Aorta (tissue), 5 donors: ENCODE measurements at places on chromosomes 4 and X. TPM values are rescaled to one million over a fixed set of nuclear protein-coding genes. Genes with fewer than 3 reads are reported as not detected.
A peak's percentile ranks its signal among the peaks of the same experiment; 100 is the strongest.

DNA sequence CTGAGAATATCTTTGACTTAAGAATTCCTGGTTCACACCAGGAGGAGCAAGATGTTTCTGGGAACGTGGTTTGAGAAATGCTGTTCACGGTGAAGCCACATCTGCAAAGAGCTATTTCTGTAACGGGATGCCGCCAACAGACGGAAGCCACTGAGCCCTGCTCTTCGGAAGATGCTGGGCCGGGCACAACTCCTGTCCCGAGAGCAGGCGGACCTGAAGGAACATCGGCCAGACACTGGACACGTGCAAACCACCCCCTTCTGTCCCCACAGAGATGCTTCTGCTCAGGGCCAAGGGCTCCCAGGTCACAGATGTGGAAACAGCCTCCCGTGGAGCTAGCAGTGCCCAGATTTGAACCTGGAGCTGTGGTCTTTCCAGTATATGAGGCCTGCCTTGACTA lies 24.3 kb downstream of the HMX1 start:
- no peaks in the 10 kb centered on the region for H3K4me1 ChIP-seq
- H3K27me3 ChIP-seq: no peaks in the 10 kb centered on the region
- H3K27ac ChIP-seq: no peak overlapping the region
- H3K36me3 ChIP-seq: no peaks in the 10 kb centered on the region
- no peak overlapping the region for H3K4me3 ChIP-seq

DNA sequence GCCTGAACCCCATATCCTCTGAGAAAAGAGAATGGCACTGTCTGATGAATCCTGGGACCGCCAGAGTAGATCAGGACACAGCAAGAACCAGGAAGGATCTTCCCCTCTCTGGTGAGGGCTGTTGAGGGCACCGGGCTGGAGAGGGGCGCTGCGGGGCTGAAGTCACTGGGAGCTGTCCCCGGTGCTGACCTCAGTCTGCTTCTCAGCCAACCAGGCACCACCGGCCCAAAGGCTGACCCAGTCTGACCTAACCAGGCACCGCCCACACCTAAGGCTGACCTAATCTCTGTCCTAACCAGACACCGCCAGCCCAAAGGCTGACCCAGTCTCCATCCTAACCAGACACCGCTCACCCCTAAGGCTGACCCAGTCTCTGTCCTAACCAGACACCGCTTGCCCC lies 82.8 kb downstream of the CPZ start:
- H3K36me3 ChIP-seq: no peaks in the 10 kb centered on the region
- no peaks in the 10 kb centered on the region for H3K4me1 ChIP-seq
- H3K27ac ChIP-seq: no peak overlapping the region
- no peak overlapping the region for H3K4me3 ChIP-seq
- H3K27me3 ChIP-seq: no peaks in the 10 kb centered on the region
- DNase-seq: no peak

- no peaks in the 10 kb centered on the region for H3K36me3 ChIP-seq
- no peak overlapping the region for H3K27ac ChIP-seq
- no peaks in the 10 kb centered on the region for H3K4me1 ChIP-seq
- no peaks in the 10 kb centered on the region for H3K27me3 ChIP-seq
- DNase-seq: peak; percentile 17
Observed at GRCh38 chr4:8761167-8761823, 110.3 kb downstream of the HMX1 start.

DNA sequence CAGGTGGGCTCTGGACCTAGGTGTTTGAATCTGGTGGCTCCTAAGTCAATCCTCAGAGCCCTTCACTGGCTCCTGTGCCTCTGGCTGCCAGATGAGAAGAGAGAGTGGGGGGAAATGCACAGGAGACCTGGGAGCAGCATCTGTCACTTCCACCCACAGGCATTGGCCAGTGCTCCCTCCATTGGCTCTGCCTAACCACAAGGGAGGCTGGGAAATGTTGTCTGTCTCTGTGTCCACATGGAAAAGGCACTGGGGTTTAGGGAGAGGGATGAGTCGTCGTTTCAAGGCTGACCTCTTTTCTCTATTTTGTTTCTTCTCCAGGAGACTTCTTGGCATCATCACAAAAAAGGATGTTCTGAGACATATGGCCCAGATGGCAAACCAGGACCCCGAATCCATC lies 76.4 kb downstream of the CLCN4 start:
- no peak overlapping the region for H3K27ac ChIP-seq
- no peak overlapping the region for H3K4me3 ChIP-seq
- H3K27me3 ChIP-seq: no peaks in the 10 kb centered on the region
- no peaks in the 10 kb centered on the region for H3K4me1 ChIP-seq
- no peak for DNase-seq

- no peak overlapping the region for H3K4me3 ChIP-seq
- H3K27me3 ChIP-seq: no peaks in the 10 kb centered on the region
- H3K36me3 ChIP-seq: no peaks in the 10 kb centered on the region
- no peak for DNase-seq
- no peak overlapping the region for H3K27ac ChIP-seq
- H3K4me1 ChIP-seq: no peaks in the 10 kb centered on the region
Observed at GRCh38 chr4:143882892-143883291, 22.5 kb downstream of the GYPE start.

DNA sequence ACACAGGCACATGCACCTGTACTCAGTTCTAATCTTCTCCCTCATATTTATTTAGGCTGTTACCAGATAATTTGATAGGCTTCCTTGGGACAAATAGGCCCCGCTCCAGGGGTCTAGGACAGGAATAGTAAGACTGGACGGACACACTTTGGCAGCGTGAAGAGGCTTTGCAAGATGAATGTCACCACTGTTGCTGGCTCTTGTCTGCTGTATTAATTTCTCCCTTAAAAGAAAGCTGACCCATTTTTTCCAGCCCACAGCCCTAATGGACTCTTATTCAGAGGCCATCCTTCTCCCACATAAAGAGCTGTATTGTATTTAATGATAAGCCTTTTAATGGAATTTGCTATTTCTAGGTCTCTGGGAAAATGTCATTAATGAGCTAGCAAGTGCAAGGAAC lies 18.0 kb downstream of the FAM184B start:
- no peak overlapping the region for H3K27ac ChIP-seq
- H3K4me1 ChIP-seq: no peaks in the 10 kb centered on the region
- H3K4me3 ChIP-seq: no peak overlapping the region

DNA sequence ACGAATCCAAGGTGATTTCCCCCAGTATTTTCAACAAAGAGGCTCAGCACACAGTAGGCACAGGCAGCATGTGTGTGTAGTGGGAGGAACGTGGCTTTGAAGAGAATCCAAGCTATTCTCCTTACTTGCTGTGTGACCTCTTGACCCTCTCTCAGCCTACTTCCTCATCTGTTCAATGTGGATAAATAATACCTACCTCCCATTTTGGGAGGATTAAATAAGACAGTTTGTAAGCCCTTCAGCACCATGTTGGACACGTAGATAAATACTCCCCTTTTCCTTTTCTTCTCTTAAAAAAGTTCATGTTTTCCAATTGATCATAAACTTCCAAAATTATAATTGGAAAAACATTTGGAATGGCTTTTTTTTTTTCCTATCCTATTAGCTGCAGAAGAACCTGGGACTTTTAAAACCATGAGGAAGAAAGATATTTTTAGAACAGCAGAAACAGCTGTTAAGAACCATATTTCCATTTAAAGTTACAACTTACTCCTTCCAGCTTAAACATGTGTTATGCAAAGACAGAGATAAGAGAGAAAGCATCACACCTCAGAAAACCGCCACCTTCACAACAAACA lies 56.1 kb upstream of the TMEM131L start:
- no peaks in the 10 kb centered on the region for H3K27me3 ChIP-seq
- H3K4me3 ChIP-seq: no peak overlapping the region
- H3K27ac ChIP-seq: peak overlapping the region; percentile 82
- no peak for DNase-seq
- no peaks in the 10 kb centered on the region for H3K36me3 ChIP-seq

DNA sequence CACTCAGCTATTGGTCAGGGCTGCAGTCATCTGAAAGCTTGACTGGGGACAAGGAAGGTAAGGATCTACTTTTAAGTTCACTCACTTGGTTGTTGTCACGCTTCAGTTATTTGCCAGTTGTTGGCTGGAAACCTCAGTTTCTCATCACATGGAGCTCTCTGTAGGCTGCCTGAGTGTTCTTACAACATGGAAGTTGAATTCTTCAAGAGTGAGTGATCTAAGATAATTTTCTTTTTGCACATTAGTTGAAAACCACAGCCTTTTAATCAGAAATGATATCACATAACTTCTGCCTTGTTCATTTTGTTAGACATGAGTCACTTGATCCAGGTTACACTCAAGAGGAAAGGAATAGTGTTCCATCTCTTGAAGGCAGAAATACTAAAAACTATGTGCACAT lies 552.7 kb downstream of the RAPGEF2 start:
- H3K27me3 ChIP-seq: no peaks in the 10 kb centered on the region
- DNase-seq: no peak
- no peaks in the 10 kb centered on the region for H3K4me1 ChIP-seq
- H3K4me3 ChIP-seq: no peak overlapping the region
- H3K27ac ChIP-seq: no peak overlapping the region

- no peaks in the 10 kb centered on the region for H3K4me1 ChIP-seq
- no peak overlapping the region for H3K27ac ChIP-seq
- no peak overlapping the region for H3K4me3 ChIP-seq
- no peaks in the 10 kb centered on the region for H3K36me3 ChIP-seq
- H3K27me3 ChIP-seq: no peaks in the 10 kb centered on the region
- DNase-seq: no peak
Observed at GRCh38 chrX:50718776-50719175, 95.2 kb downstream of the SHROOM4 start.

- H3K36me3 ChIP-seq: no peaks in the 10 kb centered on the region
- no peaks in the 10 kb centered on the region for H3K27me3 ChIP-seq
- no peak overlapping the region for H3K27ac ChIP-seq
- DNase-seq: peak; percentile 63
- H3K4me1 ChIP-seq: no peaks in the 10 kb centered on the region
Observed at GRCh38 chr4:54322818-54323417, 93.8 kb downstream of the PDGFRA start.

Gene DMD
- total RNA-seq: 175 TPM

Gene GPR143
- not detected for total RNA-seq

Gene RTL9
- total RNA-seq: 0.26 TPM
